ENCODE measurements at places on chromosomes 2 and 18. TPM values are rescaled to one million over a fixed set of nuclear protein-coding genes. Genes with fewer than 3 reads are reported as not detected.

DNA sequence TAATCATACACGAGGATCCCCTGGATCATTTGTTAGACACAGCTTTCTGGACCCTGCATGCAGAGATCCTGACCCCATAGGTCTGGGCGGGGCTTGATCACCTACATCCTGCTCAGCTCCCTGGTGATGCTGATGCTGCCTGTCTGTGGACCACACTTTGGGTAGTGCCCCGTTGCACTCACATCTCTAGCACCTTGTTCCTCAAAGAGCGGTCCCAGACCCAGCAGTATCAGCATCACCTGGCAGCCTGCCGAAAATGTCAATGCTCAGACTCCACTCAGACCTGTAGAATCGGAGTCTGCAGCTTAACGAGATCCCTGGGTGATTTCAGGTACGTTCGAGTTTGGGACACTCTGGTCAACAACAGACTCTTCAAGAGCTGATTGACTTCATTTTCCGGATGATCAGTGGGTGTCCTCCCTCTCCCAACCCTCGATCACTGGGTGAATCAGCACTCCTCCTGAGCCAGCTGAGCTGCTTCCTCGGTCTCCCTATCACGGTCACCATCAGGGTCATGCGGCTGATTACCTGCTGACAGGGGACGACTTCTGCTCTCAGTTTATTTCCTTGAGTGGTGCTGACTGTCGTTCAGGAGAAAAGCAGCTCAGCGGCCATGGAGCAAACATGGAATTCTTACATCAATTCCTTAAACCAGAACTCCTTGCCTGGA lies 150.6 kb upstream of the RAB12 start:
- no peak for DNase-seq
- no peaks in the 10 kb centered on the region for H3K36me3 ChIP-seq
- no peak overlapping the region for H3K4me3 ChIP-seq
- peaks cover 5% of the 10 kb centered on the region for H3K27me3 ChIP-seq
- no peaks in the 10 kb centered on the region for H3K4me1 ChIP-seq

DNA sequence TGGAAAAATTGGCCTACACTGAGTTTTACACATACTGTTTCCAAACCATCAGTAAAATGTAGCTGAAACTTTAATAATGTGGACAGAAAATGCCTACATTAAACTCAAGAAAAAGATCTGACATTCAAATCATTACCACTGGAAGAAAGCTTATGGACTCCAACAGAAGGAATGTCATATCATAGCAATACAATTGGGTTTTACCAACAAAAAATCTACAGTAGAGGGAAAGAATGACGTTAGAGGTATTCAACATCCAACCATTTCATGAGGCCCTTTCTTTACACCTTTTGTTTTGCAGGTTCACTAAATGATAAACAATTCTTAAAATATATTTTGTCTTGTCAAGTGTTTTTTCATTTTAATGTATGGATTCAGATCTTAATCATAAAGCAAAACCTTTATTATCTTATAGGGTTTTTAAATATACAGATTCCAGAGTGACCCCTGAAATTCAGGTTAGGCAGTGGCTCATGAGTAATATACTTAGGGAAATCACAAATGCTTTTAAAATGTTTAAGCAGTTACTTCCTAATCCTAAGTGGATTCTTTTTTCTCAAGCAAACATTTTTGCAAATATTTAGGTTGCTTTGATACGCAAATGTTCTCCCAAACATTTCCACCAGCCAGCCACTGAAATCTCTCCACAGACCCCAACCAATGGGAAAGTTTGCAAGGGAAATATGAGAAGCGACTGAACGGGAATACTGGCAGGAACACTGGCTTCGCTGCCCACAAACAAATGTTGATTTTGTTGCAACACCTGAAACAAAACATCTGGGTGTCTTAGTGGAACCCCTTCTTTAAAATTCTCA lies 168.7 kb downstream of the TCF4 start:
- H3K27ac ChIP-seq = peak overlapping the region; percentile 37
- H3K36me3 ChIP-seq = no peaks in the 10 kb centered on the region
- peaks cover 54% of the 10 kb centered on the region for H3K4me1 ChIP-seq
- H3K4me3 ChIP-seq = peak overlapping the region; percentile 85
- no peak for DNase-seq
- no peaks in the 10 kb centered on the region for H3K27me3 ChIP-seq

GRCh38 chr18:62336618-62337017 lies 11.5 kb downstream of the TNFRSF11A start:
- peaks cover 4% of the 10 kb centered on the region for H3K4me1 ChIP-seq
- peaks cover 33% of the 10 kb centered on the region for H3K27me3 ChIP-seq
- no peak overlapping the region for H3K4me3 ChIP-seq
- H3K27ac ChIP-seq = no peak overlapping the region
- no peaks in the 10 kb centered on the region for H3K36me3 ChIP-seq
- DNase-seq = no peak

- no peaks in the 10 kb centered on the region for H3K4me1 ChIP-seq
- no peaks in the 10 kb centered on the region for H3K27me3 ChIP-seq
- H3K27ac ChIP-seq = no peak overlapping the region
- H3K36me3 ChIP-seq = no peaks in the 10 kb centered on the region
- no peak overlapping the region for H3K4me3 ChIP-seq
Observed at GRCh38 chr2:126413079-126413478, 242.9 kb upstream of the GYPC start.

- no peak overlapping the region for H3K4me3 ChIP-seq
- no peaks in the 10 kb centered on the region for H3K4me1 ChIP-seq
Observed at GRCh38 chr18:25042641-25043051, 309.3 kb downstream of the ZNF521 start.

- H3K27me3 ChIP-seq = peaks cover 95% of the 10 kb centered on the region
- no peak overlapping the region for H3K27ac ChIP-seq
- no peak for DNase-seq
- peaks cover 5% of the 10 kb centered on the region for H3K36me3 ChIP-seq
Observed at GRCh38 chr2:239263231-239263630, 137.6 kb downstream of the HDAC4 start.

GRCh38 chr2:109009920-109010610 lies 21.0 kb upstream of the EDAR start:
- no peaks in the 10 kb centered on the region for H3K27me3 ChIP-seq
- no peak for DNase-seq
- no peaks in the 10 kb centered on the region for H3K4me1 ChIP-seq
- no peak overlapping the region for H3K27ac ChIP-seq
- H3K36me3 ChIP-seq = no peaks in the 10 kb centered on the region

- H3K4me1 ChIP-seq = no peaks in the 10 kb centered on the region
- no peak overlapping the region for H3K27ac ChIP-seq
- no peaks in the 10 kb centered on the region for H3K36me3 ChIP-seq
- H3K4me3 ChIP-seq = no peak overlapping the region
- DNase-seq = no peak
- H3K27me3 ChIP-seq = no peaks in the 10 kb centered on the region
Observed at GRCh38 chr2:109375131-109375561, 238.6 kb downstream of the SEPTIN10 start.

DNA sequence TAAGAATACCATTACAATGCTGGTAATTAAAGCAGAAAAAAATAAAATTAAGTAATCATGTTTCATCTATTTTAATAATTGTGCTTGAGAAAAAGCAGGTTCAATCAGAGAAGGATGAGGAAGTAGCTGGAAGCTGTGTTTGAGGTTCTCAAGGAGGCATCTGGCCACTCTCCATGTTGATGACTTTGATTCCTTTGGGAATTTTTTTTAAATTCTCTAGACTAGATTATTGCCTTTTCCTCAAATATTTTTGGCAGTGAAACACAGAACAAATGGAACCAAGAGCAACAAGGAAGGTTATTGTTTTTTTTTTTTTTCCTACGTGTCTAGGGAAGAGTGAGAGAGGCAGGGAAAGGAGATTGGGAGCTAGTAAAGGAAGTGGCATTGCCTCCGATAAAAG lies 99.9 kb upstream of the NRP2 start:
- no peak for DNase-seq
- H3K36me3 ChIP-seq = no peaks in the 10 kb centered on the region
- H3K4me1 ChIP-seq = no peaks in the 10 kb centered on the region
- H3K27ac ChIP-seq = no peak overlapping the region
- H3K4me3 ChIP-seq = no peak overlapping the region

IL18R1 gene
- polyA plus RNA-seq = not detected
